ENCODE measurements at places on chromosomes 16 and 17. TPM values are rescaled to one million over a fixed set of nuclear protein-coding genes. Genes with fewer than 3 reads are reported as not detected.

- peak; percentile 66 for DNase-seq
Measured at GRCh38 chr17:44334727-44335126, 10.1 kb upstream of the SLC25A39 start.

- no peak for DNase-seq
Measured at GRCh38 chr17:78962345-78962983, 17.3 kb downstream of the LGALS3BP start.

- DNase-seq: no peak
Measured at GRCh38 chr16:13503960-13504635, 415.9 kb upstream of the ERCC4 start.

GRCh38 chr17:8264320-8264719 lies 15.2 kb downstream of the PFAS start:
- no peak for DNase-seq

GRCh38 chr16:3592559-3592958 lies 15.4 kb upstream of the NLRC3 start:
- DNase-seq: no peak

GRCh38 chr17:49753959-49754391 lies 10.0 kb downstream of the FAM117A start:
- no peak for DNase-seq

DNA sequence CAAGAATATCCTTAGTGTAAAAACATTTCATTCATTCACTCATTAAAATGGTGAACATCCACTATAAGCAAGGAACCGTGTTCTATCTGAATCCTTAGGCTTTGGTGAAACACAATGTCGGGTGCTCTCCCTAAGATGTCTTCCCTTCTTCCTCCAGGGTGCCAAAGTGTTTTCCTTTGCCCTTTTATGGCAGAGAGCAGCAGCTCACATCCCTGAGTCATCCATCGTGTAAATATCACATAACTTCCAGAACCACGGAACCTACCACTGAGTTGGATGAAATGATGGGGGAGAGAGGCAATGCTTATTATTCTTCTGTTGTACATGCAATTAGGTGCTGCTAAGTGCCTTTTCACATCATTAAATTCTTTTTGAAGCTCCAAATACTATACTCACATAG lies 50.2 kb downstream of the DNAH3 start:
- DNase-seq: no peak

Gene ODAD4
- not detected for total RNA-seq

Gene CPHXL2
- not detected for total RNA-seq
